ENCODE measurements at places on chromosomes 13 and 19.

DNA sequence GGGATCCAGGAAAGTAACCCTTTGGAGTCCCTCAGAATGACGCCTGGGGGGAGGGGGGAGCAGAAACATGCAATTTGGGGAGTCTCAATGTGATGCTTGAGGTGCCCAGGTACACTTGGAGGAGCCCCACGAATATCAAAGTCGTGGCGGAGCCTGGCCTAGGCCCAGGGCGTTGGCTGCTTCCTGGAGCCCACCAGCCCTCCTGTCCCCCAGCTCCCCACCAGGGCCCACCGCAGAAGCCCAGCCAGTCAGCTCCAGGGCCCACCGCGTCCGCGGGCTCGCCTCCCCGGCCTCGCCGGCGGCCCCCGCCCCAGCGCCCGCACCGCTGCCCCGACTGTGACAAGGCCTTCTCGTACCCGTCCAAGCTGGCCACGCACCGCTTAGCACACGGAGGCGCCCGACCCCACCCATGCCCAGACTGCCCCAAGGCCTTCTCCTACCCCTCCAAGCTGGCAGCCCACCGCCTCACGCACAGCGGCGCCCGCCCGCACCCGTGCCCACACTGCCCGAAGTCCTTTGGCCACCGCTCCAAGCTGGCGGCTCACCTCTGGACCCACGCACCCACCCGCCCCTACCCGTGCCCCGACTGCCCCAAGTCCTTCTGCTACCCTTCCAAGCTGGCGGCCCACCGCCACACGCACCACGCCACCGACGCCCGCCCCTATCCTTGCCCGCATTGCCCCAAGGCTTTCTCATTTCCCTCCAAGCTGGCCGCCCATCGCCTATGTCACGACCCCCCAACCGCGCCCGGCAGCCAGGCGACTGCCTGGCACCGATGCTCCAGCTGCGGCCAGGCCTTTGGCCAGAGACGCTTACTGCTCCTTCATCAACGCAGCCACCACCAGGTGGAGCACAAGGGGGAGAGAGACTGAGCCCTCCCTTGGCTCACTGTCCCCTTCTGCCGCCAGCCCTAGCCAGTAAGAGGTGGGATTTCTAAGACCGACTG, 2.1 kb downstream of the ZNF575 start:
- peak; percentile 53 for DNase-seq

- peak; percentile 65 for DNase-seq
These were observed 118.0 kb upstream of the POSTN start for GRCh38 chr13:37716420-37717195.

GRCh38 chr13:105783261-105783660, 752.2 kb downstream of the EFNB2 start:
- DNase-seq: no peak

DNA sequence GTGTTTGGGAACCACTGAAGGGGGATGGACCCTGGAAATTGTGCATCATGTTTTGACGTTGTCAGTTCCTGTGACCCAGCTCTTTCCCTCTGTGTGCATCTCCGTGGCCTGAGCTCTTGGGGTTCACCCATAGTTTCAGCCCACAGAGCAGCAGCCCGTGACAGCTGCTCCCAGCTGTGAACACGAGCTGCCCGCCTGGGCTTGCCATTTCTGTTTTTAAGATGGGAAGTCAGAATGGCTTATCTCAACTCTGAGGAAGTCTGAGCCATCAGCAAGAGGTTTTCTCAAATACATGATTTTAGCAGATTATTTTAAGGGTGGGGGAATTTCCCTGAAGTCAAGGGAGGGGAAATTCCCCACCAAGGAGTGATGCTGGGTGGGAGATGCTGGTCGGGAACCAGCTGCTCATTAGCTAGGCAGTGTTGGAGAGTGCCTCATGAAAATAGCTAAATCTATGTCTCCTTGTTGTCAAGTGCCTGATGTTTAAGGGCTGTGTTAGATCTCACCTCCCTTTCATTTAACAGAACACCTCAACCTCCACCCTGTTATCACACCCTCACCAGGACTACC, 34.8 kb upstream of the C1QTNF9 start:
- no peak for DNase-seq

DNA sequence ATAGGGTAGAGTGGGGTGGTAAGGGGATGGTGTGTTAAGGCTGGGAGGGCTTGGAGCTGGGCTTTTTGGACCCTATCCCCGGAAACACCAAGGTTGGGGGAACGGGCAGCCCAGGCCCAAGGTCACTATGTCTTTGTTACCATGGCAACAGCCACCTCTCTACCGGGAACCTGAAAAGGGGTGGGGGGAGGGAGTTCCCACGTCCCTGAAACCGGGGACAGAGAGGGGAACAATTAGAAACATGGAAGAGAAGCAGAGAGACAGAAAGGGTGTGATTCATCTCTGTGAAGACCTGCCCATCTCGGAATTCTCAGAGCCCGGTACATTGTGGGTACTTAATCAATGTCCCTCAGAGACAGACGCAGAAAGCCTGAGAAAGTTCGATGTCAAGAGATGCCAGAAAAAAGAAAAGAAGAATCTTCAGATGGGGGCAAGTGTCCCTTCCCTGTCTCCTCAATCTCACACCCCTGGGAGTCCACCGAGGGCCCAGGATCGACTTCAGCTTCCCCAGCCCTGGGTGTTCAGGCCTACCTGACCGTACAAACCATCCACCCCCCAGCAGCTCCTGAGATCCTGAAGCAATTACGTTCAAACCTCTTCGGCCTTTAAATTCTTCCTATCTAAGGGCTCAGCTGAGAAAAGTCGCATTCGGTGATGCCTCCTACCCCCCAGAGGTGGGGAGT, 6.8 kb upstream of the LRFN1 start:
- DNase-seq: no peak

GRCh38 chr19:18046059-18046718, 38.2 kb downstream of the ARRDC2 start:
- DNase-seq: peak; percentile 90

GRCh38 chr19:6809262-6809661, 36.8 kb downstream of the VAV1 start:
- no peak for DNase-seq

DNA sequence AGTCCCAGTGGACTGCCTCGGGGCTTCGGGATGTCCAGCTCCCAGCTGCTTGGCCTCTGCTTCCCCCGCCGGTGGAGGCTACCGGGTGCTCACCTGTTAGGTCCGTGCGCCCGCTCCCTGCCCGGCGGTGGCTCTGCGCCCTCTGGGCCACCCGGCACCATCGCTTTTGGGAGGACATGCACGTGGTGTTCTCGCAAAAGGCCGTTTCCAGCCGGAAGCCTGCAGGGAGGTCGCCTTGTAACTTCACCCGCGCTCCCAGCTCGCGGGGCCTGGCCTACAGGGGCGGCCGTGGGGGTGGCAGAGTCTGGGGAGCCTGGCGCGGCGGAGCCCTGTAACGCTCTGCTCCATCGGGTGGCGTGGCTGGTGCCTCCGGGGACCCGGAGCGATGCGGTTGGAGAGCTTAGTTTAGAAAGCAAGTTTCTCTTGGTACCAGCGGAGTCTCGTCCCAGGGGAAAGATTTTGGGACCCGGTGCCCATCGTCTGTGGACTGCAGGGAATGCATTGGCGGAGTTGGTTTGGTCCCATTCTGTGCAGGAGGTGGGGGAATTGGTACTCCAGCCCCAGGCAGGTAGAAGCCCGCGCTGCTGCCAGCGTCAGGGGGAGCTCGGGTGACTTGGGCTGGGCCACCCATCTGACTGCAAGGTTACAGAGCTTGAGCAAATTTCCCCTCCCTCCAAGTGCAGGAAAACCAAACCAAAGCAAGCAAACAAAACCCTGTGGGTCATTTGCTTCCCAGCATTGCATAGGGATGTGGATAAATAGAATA, 673 bp downstream of the SPATA13 start:
- DNase-seq: peak; percentile 28

DNA sequence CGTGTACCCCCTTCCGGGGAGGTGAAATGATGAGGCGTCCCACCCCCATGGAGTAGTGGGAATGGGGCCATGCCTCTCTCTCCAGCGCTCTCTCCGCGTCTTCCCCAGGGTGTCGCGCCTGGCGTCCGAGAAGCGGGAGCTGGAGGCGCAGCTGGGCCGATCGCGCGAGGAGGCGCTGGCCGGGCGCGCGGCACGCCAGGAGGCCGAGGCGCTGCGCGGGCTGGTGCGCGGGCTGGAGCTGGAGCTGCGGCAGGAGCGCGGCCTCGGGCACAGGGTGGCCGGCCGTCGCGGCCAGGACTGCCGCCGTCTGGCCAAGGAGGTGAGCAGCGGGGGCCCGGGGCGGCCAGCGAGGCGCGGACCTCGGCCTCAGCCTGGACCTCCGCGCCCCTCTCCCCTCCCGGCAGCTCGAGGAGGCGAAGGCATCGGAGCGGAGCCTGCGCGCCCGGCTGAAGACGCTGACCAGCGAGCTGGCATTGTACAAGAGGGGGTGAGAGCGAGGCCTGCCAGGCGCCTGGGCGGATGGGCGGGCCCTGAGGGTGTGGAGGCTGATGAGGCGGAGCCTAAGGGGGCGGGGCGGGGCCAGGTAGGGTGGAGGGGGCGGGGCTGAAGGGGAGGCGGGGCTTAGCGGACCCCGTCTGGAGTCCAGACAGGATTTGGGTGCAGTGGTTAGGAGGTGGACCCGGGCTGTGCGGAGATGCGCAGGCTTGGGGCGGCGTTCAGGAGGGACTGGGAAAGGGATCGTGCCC, 7.7 kb downstream of the PGLYRP1 start:
- peak; percentile 22 for DNase-seq

- peak; percentile 36 for DNase-seq
These were observed 48.8 kb downstream of the BICRA start for GRCh38 chr19:47657719-47658118.

GRCh38 chr13:76733671-76734070, 152.5 kb downstream of the KCTD12 start:
- peak; percentile 24 for DNase-seq

GRCh38 chr19:3098515-3099346, 4.6 kb downstream of the GNA11 start:
- no peak for DNase-seq

DNA sequence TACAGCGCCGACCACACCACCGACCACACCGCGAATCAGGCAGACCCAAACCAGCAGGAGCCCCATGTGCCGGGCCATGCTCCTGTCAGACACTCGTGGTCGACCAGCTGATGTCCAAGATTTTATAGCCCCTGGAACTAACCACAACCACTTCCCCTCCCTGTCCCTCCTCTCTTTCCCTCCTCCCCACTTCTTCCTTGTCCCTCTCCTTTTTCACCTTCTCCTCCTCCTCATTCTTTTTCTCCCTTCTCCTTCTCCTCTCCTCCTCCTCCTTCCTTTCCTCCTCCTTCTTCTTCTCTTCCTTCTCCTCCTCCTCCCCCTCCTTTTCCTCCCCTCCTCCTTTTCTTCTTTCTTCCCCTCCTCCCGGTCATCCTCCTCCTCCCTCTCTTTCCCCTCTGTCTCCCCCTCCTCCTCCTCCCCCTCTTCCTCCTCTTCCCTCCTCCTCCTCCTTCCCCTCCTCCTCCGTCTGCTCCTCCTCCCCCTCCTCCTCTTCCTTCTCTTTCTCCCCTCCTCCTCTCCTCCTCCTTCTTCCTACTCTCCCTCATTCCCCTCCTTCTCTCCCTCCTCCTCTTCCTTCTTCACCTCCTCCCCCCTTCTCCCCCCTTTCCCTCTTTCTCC, 670 bp downstream of the BSPH1 start:
- no peak for DNase-seq

GRCh38 chr13:80962855-80963254, 621.9 kb upstream of the SPRY2 start:
- DNase-seq: no peak

DNA sequence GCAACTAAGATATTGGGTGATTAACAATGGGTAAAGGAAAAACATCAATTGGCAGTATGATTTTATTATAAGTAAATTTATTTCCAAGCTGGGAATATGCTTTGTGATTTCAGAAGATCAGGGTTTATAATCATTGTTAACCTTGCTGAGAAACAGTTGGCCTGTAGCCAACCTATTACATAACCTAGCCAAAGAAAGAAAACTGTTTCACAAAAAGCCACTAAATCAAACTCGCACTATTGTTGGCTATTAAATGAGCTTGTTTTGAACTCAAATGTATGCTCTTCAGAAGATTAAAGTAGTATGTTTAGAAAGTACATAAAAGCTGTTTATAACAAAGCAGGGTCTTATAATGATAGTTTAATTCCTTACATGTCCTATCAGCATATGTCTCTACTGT, 151.7 kb downstream of the LHFPL6 start:
- no peak for DNase-seq

- no peak for DNase-seq
These were observed 566 bp downstream of the MPV17L2 start for GRCh38 chr19:18193388-18194180.

DNA sequence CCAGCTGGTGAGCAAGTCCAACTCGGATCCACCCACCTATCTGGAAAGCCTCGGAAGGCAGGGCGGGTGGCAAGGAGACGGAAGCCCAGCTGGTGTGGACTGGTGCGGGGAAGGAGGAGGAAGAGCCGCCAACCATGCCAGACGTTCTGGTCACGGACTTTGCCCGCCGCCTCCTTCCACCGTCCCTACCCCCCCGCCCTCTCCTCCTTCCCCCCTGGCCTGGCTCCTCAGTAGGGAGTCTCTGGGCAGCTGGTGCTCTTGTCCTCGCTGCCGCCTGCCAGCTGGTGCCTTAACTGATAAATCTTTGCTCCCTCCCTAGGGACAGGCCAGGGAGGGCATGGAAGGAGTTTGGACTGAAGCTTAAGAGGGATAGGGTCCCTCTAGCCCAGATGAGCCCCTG, 4.8 kb downstream of the SYNGR4 start:
- no peak for DNase-seq

Measured in fibroblast of skin of back (primary cell).